ENCODE measurements at places on chromosomes 4 and X.

DNA sequence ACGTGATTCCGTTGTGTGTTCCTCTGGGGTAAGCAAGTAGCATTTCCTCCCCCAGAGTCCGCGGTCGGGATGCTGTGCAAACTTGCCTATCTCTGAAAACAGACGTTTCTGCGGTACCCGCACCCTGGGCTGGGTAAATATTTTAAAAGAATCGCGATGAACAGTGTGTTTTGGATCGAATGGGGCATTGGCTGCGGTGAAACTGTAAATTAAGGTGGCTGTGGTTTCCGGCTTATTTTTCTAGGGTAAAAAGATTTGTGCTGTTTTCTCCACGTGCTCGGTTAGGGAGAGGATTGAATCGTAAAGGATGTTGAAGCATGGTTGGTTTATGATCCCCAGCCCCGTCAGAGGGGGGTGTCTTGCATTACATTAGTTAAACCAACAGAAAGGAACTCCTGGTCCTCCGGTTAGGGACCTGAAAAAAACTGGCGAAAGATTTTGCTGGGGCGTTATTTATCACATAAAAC lies 1.2 kb downstream of the HHIP start:
- no peak for DNase-seq

GRCh38 chr4:139282065-139282720 lies 2.2 kb upstream of the MGARP start:
- DNase-seq, result no peak

GRCh38 chr4:175714686-175715085 lies 97.4 kb downstream of the GPM6A start:
- no peak for DNase-seq

DNA sequence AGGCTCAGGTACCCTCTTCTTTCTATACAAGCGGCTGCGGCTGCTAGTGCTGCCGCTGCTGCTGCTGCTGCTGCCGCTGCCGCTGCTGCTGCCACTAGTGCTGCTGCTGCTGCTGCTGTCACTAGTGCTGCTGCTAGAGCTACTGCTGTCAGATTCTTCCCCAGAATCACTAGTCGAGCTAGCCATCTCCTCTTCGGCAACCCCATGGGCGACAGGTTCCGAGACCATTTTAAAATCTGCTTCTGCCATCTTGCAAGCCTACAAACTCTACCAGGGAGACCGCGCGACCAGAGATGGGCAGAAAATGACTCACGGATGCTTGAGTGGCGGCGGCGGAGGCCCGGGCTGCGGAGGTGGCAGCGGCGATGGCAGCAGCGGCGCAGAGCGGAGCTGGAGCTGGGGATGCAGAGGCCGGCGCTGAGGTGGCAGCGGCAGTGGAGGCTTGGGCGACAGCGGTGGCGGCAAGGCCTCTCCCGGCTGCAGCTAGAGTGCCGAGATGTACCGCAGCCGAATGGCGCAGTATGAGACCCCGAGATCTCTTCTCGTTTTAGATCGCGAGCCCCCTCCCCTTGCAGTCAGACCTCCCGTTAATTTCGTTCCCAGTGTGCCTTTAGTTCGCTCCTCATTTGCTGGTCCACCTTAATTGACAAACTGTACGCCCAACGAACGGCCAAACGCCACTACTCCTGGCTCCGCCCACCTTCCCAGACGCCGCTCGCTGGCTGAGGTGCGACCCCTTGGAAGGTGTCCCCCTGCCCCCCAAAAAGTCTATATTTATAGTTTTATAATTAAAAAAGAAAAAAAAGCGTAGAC lies at the start of gene NAP1L3:
Gene NAP1L3, minus strand, starts transcription at position 523 of the 813 bp plus-strand sequence. Its CDS starts 274 bp downstream, at position 249.
- peak; percentile 19 for DNase-seq

- DNase-seq, result no peak
Measured at GRCh38 chr4:184583738-184584502, 65.3 kb downstream of the CASP3 start.

GRCh38 chr4:113446019-113446418 lies 315.5 kb downstream of the CAMK2D start:
- DNase-seq, result no peak

DNA sequence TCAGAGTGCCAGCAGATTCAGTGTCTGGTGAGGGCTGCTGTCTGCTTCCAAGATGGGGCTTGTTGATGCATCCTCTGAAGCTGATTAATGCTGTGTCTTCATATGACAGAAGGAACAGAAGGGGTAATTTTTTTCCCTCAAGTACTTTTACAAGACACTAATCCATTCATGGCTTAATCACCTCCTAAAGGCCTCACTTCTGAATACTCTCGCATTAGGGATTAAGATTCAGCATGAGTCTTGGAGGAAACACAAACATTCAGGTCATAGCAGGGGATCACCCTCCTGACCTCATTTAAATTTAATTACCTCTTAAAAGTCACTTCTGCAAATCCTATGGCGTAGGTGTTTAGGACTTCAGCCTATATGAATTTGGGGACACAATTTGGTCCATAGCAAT lies 1145.5 kb upstream of the PCDH10 start:
- no peak for DNase-seq

GRCh38 chr4:32768664-32769389 lies 2048.7 kb downstream of the PCDH7 start:
- no peak for DNase-seq

- DNase-seq, result no peak
Measured at GRCh38 chrX:85851418-85851817, 195.9 kb downstream of the CHM start.

DNA sequence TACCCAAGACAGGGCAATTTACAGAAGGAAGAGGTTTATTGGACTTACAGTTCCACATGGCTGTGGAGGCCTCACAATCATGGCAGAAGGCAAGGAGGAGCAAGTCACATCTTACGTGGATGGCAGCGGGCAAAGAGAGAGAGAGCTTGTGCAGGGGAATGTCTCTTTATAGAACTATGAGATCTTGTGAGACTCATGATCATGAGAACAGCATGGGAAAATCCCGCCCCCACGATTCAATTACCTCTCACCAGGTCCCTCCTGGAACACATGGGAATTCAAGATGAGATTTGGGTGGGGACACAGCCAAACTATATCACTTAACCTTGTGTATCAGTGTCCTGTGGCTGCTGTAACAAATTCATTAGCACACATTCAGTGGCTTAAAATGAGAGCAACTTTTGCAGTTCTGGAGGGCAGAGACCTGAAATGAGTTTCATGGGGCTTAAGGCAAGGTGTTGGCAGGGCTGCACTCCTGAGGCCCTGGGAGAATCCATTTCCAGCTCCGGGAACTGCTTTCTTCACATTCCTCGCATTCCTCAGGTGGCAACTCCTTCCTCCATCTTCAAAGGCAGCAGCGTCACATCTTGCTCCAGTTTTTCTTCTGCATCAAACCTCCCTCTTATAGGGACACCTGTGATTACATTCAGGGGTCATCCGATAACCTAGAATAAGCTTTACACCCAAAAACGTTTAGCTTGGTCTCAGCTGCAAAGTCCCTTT lies 22.3 kb upstream of the NSG1 start:
- DNase-seq, result no peak

DNA sequence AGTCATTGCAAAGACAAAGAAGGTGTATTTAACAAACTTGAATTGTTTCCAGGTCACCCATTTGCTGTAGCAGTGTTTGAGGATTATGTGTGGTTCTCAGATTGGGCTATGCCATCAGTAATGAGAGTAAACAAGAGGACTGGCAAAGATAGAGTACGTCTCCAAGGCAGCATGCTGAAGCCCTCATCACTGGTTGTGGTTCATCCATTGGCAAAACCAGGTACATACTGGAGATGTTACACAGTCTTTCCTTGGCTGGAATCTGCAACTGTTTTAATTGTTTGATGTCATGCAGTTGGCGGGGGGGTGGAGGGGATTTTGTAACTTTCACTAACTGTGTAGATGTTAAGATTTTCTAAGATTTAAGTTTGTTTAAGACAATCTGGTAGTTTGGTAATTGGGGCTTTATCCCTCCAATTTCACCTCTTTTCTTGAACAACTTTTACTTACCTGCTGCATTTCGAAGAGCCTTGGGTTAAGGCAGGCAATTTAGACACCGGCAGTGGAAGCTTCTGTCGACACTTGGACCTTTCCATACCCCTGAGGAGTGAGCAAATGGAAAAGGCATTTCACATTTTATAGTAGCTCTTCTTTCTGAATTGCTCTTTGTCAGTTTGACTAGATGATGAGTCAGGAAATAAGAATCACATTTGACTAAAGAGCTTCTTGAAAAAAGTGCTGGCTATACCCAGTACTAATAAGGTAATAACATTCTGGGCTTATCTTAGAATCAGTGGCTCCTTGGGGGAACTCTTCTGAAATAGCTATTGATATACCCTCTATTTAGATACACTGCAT lies 67.4 kb downstream of the EGF start:
- DNase-seq, result no peak

DNA sequence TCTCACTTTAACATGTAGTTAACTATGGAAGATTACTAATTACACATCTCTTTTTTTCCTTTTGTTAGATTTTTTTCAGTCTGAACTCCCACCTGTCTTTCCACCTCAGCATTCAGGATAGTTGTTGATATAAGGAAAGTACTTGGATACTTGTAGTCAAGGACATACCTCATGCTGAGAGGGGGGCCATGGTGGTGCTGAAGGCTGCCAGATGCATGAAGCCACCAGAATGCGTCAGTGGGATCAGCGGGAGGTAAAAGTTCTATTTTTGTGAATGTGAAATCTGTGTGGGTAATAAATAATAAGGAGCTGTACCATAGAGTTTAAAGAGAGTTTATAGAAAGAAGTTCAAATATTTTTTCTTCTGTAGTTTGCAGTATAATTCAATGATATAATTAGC lies 13.1 kb upstream of the NDST4 start:
- no peak for DNase-seq

DNA sequence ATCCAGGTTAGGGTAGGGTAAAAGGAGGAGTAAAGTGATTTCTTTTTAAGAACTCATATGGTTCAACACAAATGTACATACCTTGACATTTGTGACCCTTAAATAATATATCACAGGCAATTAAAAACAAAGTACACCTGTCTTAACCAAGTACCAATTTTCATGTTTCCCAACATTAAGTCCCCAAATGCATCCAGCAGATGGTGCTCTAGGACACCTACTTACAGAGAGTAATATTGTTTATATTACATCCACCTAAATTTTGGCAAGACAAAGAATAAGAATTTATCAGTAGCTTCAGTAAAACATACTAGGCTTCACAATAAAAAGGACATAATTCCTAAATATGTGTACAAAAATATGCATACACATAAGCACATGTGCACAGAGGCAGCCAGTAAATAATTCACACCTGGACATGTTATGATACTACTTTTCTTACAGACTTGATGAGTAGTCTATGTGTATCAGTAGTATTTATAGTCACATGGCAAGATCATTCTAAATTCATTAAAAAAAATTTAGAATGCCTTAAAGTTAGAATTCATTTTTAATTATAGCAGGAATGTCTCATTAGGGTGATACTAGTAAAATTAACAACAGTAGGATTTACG lies 219.7 kb downstream of the DCLK2 start:
- DNase-seq, result peak; percentile 1
